Stimulated activated CD4-positive, alpha-beta T cell treated with anti-CD3 and anti-CD28 coated beads, Interleukin-1b, Interleukin-23, amount 100 ng/mL, for 1 hour (primary cell): ENCODE measurements at places on chromosomes 4 and X.

DNA sequence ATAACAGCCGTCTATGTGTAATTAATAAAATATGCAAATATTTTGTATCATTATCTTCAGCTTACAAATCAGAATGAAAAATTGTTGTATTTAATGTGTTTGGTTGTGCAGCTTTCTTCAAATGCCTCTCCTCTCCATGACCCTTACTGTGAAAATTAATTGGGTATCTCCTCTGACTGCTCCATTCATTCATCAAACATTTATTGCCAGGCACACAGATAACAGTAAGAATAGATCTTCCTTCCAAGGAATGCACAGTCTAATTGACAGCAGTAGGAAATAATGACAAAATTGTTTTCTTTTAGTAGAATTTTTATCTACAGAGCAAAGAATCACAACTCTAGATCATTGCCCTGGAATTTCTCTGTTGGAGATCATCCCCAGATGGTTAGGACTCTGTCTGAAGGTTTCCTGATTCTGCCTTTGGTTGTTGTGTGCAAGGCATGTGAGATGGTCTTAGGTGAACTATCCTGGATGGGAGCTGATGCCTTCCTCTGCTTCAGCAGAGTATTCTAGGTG is 395.0 kb upstream of the FAT1 start:
- DNase-seq, result no peak

DNA sequence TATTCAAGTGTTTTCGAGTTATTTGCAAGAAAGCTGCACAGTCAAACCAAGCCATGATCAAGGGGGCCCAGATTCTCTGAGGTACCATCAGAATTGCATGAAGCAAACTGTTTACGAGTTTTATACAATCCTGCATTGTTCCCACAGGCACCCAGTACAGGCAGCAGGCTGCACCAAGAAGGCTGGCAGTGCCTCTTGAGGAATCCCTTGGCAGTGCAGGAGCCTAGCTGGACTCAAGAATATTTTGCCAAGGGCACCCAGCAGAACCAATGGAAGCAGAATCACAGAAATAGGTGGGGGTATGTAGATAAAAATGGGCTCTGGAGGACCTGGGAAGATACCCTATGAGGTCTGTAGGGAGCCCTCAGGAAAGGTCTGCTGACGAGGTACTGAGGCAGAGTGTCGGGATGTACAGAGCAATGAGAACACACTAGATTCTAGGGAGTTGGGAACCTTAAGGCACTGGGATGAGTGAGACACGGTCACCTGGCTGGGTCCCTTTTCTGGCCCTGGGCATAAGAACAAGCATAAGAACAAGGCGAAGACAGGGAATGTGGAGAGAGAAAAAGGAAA is 2.5 kb upstream of the PLP1 start:
- no peak for DNase-seq

DNA sequence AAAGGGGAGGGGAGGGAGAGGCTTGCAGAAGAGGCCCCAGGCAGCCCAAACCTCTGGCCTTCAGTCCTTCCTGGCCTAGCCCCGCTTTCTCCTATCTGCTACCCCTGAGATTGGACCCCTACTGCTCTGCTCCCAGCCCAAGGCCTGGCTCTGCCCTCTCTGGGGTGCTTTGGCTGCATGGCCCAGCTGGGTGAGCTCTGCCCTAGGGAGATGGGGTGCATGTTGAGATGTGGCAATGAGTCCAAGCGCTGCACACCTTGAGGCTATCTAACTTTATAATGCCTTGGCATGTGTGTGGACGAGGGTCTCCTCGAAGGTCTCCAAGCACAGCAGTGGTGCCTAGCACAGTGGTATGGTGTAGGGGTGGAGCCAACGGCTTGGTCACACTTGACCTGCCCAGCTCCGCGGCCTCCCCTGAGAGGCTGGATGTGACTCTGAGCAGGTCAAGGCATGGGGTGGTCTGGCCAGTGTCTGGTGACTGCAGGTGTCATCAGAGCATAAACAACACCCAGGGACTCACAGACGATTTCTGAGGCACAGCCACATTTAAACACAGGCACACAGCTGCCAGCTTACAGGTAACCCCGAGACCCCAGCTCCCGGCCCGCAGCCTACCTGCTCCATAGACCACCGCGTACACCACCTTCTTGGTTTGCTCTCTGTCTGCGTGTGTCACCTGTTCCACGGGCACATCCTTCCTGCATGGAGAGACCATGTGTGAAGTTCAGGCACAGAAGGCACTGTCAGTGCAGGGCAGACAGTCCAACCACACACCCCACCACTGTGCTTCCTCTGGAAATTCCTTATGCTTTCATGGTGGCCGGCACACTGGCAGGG is 36.3 kb downstream of the NAT8L start:
- no peak for DNase-seq

DNA sequence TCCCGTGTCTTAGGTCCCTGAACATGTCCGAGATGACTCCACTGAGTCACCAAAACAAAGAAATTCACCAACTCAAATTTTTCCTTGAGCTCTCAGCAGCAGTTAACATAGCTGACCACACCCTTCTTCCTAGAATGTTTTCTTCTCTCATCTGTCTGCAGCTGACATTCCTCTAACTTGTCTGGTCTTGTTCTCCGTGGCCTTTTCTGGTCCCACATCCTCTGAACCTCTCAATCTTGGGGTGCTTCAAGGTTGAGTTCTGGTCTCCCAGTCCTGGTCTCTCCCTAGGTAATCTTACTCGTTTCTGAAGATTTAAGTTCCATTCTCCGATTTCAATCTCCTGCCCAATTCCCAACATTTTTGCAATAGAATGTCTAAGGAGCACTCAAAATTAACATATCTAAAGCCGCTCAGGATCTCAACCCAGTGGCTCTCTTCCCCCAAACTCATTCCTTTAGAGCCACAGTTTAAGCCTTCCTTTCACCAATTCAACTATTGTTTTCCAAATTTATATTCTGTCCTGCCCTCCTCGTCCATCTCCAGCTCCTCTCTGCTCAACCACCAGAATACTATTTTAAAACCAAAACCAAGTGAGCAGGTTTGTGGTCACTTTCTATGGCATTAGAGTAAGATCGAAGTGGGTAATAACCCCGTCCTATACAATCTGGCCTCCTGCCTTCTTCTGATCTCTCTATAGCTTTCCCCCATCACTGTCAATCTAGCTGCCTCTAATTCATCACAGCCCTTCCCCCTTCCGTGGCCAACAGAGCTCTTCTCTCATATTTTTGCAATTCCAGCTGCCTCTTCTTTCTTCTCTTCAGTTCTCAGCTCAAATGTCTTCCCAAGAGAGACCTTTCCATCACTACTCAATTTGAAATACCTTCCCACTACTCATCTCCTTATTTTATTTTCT is 1.2 kb downstream of the TRIML2 start:
- no peak for DNase-seq

- no peak for DNase-seq
These were observed 3.1 kb downstream of the MTMR1 start for GRCh38 chrX:150696331-150696730.

DNA sequence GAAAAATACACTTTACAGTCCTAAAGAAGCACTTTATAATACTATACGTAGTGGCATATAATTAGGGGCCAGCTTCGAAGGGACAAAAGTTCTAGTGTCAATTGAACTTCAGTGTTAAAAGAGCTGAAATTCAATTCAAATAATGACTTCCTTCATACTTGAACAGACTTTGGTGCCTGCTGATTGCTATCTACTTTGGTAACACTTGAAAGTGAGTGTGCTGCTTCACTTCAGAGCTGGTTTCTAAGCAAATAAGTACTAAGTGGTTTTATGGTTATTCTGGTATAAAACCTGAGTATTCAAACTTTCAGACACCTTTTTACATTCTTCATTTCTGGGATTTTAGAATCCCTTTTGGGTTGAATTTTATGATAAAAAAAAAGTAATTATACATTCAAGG is 107.0 kb downstream of the SLC4A4 start:
- no peak for DNase-seq

DNA sequence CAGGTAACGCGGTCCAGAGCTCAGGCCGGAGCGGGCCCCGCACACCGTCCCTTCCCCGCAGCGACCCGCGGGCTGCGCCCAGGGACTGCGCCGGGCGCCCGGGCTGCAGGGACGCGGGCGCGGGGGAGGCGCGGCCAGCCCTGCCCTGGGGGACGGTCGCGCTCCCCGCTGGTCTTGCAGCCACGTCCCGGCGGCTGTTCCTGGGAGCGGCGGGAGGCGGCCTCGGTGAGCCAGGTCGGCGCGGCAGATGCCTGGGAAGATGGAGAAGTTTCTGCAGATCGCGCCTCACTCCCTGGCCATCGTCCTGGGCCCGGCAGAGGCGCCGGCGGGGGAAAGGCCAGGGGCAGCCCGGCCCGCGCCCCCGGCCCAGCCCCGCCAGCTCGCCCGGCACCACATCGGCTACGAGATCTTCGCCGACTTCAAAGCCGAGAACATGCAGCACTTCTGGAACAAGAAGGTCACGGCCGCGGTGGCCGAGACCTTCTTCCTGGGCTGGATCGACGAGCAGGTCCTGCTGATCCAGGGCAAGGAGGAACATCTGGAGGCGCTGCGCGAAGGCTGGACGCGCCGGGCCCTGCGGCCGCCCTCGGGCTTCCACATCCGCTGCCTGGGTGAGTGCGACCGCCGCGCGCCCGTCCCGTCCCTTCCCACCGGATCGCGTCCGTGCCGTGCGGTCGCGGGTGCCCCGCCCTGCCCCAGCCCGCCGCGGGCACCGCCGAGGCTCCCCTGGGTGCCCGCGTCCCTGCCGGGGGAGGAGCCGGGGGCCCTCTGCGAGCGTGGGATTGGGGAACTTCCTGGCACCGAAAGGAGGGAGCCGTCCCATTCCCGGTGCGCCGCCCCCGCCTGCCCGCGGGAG is 107.4 kb upstream of the STOX2 start:
- no peak for DNase-seq

DNA sequence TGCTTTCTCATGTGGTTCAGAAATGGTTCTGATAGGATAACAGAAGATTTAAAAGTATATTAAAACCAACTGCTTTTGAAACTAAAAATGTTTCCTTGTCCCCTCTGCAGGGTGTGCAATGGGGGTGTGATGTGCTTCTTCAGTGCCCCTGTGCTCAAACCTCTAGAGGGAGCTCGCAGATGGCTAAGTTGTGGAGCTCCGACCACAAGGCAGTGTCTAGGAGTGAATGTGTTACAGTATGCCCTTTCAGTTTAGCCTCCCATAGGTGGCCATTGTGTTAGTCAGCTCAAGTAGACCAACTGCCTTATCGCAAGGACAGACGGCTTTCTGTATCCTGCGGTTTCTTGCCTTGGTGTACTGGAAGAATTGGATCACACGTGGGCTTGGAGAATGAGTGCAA is 130.5 kb downstream of the TENT5D start:
- DNase-seq, result no peak

- peak; percentile 70 for DNase-seq
These were observed at the start of gene JAKMIP1 for GRCh38 chr4:6200011-6200921. Gene JAKMIP1, minus strand, starts transcription at chr4:6200549. Its CDS starts 87,699 bp downstream, at chr4:6112850.

DNA sequence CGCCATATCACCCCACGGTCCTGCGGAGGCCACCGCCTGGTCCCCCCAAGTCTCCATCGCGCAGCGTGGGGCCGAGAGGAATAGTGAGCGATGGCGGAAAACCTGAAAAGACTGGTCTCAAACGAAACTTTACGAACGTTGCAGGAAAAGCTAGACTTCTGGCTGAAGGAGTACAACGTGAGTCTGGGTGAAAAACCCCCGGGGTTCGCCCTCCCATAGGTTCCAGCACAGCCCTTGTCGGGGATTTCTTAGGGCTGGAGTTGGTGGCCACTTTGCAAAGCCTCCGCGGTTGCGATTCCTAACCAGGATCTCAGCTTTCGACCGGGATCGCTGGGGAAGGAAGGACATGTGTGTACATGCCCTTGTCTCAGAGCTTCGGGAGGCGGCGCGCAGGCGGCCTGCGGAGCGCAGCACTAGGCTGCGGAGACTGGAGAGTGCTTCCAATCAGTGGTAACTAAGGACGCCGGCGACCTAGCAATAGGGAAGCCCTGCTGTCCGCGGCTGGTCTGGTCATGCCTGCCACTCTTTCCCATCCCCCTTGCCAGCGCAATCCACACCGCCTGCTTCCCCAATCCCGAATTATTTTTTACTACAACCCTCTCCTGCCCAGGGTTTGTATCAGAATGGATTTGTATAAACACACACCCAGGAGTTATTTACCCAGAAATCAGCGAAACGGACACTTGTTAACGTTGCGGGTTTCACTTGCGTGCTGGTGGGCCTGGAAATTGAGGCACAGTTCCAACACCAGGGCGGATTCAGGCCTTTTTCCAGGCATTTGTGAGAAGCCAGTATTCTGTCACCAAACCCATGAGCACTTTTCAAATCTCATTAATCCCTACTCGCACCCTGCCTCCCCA is 741 bp downstream of the SPATA18 start:
- no peak for DNase-seq

DNA sequence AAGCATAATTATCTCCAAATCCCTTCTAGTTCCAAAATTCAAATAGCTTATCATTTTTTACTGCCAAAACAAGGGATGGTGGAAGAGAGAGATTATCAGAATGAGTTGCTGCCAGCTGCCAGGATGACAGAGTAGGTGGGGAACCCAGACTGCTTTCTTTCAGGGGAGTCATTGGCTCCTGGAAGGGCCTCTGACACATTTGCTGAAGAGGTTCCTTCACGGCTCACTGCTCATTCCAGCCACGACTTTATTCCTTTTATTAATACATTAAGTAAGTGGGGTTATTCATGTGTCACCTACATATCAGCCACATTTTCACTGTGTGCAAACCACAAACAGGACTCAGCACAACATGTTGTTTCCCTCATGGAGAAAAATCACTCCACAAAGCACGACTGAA is 12.7 kb upstream of the SMIM43 start:
- no peak for DNase-seq

GRCh38 chr4:35358001-35358584 is 886.2 kb downstream of the ARAP2 start:
- DNase-seq, result no peak

DNA sequence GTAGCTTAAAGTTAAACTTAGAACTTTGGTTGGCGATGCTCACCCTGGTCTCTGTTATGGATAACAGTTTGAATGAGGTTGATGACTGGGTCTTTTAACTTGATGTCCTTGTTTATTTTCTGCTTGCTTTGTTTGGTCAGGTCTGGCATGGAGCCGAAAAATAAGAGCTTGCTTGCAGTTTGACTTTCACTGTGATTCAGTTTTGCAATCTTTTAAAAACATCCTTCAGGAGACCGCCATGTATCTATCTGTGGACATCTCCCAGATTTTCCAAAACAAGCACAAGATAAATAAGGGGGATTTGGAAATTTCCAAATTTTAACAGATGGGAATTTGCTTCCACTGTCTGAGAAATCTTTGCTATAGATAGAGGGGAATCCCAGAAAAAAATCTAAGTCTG is 246.7 kb downstream of the PALLD start:
- DNase-seq, result no peak

DNA sequence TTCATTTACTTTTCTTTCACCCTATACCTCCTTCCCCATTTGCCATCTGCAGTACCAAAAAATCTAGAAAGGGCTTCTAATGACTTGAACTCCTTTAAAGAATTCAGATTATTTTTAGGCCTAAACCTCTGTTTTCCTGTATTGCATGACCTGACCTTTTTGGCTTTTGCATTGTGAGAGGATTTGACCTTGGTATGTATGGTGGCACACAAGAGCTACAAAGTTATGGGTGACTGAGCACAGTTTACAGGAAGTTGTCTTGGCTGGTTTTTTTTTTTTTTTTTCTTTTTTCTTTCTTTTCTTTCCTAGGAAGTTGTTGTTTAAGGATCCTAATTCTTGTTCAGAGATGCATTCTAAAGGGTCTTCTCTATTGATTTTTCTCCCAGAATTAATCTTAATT is 32.0 kb upstream of the MTMR8 start:
- DNase-seq, result no peak
